ENCODE measurements at places on chromosomes 3 and 15.

DNA sequence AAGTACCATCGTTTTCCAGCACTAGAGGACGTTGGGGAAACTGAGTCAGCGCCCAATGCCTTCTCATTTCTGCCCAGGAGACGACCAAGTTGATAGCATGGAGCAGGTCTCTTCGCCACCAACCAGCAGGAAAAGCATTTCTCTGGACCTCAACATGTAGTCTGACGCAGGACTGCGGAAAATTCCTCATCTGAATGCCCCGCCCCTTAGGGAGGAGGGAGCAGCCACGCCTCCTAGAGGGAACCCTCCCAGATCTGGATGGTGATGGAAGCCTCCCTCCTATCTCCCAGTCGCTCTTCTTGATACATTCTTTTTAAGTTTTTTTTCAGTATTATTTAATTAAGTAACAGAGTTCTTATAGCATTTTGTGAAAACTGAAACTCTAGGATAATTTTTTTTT, 17.4 kb upstream of the MINDY4B start:
- no peak for DNase-seq

GRCh38 chr3:101979033-101979432, 129.7 kb downstream of the NFKBIZ start:
- no peak for DNase-seq

- peak; percentile 14 for DNase-seq
These were observed 539 bp upstream of the PLCL2 start for GRCh38 chr3:16884084-16884747.

DNA sequence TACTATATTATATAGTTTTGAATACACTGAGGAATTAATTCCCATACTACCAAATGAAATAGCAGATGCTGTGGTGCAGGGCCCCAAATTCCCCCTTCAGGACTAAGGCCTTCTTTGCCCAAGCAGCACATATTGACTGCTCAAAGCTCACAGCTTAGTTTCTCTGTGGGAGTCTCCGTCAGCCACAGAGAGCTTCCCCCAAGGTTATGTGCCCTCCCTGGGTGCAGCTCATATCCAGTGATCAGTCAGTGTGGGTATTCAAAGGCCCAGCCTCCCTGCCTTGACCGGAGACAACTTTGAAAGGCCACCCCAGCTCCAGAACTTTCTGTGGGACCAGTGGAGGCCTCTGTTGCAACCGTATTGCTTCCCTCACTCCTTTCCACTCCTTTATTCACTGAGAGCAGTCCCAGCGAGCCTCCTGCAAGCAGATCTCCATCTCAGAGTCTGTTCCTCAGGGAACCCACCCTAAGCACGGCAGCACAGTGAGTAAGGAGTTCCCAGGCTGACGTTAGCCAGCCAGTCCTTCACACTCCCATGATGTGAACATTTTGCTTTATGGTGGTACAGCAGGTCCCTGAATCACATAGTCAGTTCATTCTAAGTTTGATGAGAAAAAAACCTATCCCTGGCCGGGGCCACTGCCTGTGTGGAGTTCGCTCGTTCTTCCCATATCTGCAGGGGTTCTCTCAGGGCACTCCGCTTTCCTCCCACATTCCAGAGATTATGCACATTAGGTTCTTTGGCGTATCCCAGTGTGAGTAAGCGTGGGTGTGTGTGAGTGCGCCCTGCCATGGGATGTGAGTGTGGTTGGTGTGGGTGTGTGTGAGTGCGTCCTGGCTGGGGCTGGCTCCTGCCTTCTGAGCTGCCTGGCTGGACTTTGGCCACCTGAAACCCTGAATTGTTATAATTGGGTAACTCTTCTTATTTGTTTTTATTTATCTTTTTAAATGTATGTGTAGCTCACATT, 64.4 kb upstream of the PPARG start:
- DNase-seq: no peak

- DNase-seq: no peak
These were observed 29.6 kb downstream of the MGLL start for GRCh38 chr3:127792541-127793292.

- no peak for DNase-seq
These were observed 317.0 kb downstream of the GABRB3 start for GRCh38 chr15:26455828-26456227.

DNA sequence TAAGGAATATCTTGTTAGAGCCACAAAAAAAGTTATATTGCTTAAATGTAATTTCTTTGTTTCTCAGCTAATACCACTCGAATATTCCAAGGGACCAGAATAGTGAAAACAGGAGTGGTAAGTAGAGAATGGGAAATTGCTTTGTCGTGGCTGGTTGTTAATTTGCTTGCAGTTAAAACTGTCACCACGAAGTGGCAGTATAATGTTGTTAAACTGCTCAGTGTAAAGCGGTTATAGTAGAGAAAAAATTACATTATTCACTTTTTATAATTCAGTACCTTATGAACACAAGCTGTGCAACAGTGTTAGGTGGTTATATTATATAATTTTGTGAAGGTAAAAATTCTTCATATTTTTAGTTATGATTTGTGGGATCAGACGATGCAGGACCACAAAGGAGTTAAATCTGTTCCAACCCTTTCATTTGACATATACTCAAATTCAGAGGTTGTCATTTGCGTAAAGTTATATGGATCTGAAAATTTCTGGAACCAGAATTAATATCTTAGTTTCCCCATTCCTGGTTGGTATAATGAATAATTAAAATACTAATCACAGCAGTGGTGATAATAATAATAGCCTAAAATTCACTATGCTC, 171.8 kb downstream of the FEZF2 start:
- peak; percentile 18 for DNase-seq

DNA sequence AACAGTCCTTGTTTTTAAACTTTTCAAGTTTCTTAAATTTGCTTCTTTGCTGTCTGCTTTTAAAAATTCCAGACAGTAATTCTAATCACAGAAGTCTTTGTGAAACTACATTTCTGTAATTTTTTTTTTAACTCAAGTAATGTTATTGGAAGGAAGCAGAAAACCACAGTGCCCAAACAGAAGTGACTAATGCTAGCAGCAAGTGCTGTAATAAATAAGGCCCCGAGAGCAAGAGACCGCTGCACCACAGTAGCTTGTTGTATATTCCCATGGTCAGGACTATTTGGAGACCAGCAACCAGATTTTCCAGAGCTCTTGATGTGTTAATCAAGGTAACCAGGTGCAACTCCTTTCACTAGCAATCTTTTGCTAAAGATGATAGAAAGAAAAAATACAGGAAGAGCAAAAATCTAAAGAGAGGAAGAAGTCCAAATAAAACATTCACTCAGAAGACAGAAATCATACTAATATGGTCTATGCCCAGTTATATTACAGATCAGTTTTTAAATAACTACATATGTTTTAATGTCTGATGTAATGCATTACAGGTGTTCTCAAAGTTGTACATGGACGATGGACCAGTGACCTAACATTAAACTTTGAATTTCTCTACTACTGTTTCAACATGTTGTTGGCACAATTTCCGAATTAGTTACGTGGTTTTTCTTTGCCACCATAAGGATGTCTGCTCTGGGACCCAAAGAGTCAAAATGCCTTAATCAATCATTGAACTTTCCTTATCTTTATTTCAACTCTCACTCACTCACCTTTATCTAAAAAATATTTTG, 36.4 kb downstream of the WWTR1 start:
- no peak for DNase-seq

DNA sequence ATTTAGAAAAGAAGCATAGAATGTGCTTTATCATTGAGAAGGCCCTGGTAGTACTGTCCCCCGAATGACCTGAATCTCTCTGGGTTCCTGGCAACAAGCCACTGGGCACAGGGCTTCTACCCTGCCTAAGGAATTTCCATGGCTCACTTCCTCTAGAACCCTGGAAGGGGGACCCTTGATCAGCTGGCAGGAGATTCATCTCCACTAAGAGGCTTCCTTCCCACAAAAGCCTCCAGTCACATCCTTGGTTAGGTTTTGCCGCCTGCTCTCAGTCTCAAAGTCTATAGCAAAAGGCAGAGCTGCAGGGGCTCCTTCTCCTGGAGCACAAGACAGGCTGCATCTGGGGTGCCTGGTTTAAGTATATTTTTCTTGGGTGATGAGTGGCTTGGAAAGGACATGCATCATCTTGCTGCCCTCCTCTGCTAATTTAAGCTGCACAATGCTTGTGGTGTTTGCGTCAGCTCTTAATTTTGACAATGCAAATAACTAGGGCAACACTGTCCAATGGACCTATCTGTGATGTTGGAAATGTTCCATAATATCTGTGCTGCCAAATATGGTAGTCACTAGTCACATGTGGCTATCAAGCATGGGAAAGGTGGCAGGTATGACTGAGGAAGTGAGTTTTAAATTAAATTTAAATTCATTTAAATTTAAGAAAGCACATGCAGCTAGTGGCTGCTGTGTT, 33.4 kb upstream of the RARRES1 start:
- no peak for DNase-seq

GRCh38 chr15:48761393-48762158, 49.3 kb downstream of the CEP152 start:
- no peak for DNase-seq

Measured in NCI-H2227 treated with DMSO at 0.1 percent for 48 hours (cell line).